ENCODE measurements at places on chromosomes 12 and 14.

DNA sequence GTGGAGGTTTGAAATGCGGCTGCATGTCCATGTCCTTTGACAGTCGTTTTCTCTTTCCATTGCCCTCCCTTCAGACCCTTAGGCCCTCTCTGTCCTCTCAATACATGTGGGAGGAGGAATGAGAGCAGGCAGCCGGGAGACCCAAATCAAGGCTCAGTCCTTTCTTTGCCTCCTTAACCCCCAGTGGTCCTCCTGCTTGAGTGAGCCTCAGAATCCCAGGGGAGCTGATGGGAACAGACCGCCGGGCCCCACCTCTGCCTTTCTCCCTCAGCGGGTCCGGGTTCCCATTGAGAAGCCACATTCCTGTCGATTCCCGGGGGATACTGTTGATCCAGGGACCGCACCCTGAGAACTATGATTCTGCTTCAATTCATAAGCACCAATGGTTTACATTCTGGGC is 77.9 kb upstream of the RFLNA start:
- no peak for DNase-seq

DNA sequence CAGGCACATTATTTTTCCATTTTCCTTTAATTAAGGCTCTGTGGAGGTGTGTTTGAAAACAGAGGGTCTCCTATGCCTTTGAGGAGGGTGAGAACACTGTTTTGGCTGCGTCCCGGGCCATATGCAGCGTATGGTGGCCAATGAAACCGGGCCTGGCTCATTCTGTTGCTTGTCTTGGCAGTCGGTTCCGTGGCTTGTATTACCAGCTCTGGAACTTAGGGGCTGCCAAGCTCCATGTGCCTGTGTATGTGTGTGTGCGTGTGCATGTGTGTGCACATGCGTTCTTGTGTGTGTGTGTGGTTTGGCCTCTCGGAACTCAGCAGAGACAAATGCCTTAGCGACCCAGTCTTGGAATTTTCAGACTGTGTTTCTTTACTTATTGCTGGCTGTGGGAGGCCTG is 2.7 kb downstream of the JDP2 start:
- no peak for DNase-seq

DNA sequence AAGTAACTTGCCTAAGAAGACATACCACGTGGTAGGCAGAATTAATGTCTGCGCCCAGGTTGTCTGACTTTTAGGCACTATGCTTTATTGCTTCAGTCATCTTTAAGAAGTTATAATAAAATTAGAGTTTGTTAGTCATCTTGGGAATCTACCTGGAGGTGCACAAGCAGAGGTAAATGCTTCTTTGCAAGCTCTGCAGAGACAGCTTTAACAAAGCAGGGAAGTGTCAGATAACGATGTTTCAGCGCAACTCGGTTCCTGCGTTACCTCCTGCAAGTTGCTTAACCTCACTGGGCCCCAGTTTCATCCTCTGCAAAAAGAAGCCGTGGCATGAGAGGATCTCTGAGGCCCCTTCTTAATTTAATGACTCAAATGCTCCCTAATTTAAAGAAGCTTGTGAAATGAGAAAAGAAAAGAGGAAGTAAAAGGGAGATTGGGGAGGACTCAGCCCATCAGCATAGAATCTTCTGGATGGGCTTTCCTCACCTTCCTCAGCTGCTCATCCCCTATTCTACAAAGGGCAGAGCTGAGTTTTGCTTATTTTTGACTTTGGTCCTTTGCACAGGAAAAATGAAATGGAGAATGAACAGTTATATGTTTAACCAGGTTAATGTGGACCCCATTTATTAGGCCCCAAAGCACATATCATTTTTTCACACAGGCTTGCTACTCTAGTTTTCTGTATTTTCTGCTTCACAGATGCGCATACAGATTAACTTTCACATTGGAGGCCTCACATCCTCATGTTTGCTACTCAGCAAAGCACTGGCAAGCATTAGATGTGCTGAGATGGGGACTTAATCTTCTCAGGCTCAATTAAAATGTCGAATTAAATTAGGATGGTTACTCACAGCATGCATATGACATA is 5.1 kb downstream of the ARHGDIB start:
- DNase-seq = no peak

DNA sequence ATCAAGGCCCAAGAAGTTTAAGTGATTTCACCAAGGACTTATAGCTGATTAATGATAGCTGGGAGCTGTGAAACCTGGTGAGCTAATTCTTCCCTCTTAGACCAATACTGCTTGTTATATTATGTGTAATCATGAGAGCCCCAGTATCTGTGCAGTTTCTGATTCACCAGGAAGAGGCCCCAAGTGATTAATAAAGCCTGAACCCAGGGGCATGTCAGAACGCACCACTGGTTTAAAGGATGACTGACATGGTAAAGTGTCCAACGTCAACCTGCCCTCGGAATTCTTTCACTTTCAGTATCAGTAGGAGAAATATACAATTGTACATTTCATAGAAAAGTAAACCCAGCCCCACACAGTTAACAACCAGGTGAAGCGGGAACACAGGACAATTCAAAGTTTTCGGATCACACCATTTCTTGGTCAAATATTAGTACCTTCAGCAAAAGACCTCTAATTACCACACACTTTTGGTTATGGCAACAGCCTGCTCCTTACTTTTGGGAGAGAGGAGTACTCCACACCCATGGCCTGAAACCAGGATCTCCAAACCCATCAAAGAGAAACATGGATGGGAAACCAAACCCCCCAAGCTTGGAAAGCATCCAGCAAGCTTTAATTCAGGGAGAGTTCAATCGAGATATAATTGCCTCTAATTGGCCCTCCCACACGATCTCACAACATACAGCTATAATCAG is 28.5 kb downstream of the TMCC3 start:
- DNase-seq = no peak

DNA sequence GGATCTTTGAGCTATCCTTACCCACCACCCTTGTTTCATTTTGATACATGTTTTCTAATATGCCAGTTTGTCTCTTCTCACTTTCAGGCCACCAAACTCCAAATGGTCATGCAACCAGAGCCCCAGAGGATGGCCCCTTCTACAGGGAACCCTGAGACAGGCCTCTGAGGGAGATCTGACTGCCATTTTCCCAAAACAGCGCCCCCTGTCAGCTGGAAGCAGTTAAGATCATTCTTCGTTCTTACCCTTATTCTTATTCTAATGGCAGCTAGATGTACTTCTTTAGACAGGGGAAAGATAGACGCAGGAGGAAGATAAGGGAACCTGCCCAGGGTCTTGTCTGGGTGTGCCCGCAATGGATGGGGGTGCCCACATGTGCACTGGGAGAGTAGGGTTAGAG is 38.4 kb downstream of the C12orf56 start:
- no peak for DNase-seq

DNA sequence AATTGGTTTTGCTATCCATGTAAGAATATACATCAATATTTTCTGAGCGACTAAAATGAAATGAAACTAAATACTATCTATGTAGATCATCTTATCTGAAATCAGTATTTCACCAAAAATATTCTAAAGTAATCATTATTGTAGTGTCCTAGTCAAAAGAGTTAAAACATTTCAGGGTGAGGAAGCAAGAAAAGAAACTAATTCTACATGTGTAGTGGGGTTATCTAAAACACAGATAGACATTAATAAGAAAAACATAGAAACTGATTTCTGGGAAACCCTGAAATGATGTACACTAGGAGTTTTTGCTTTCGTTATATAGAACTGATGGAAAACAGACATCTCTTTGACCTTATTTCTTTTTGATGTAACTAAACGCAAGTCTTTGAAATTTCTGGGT is 257.9 kb downstream of the SSPN start:
- no peak for DNase-seq

- DNase-seq = no peak
Measured at GRCh38 chr12:30962047-30962446, 35.5 kb downstream of the TSPAN11 start.

DNA sequence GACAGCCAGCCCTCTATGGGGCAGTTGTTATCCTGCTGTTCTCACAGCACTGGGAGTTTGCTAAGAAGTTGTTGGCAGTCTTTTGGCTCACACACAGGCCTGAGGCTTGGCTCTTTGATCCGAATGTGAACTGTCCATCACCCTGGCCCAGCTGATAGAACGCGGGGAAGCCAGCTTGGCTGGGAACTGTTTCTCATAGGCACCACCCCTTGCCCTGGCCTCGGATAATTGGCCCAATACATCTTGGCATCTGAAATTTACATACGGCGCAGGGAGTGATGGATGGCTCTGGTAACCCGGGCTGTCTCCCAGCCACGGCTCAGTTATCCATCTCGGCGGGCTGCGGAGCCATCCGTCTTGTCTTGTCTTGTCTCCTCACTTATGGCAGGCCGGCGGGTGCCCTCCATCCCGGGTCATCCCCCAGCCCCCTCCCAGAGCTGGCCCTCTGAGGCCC is 164.1 kb downstream of the PHETA1 start:
- DNase-seq = no peak

DNA sequence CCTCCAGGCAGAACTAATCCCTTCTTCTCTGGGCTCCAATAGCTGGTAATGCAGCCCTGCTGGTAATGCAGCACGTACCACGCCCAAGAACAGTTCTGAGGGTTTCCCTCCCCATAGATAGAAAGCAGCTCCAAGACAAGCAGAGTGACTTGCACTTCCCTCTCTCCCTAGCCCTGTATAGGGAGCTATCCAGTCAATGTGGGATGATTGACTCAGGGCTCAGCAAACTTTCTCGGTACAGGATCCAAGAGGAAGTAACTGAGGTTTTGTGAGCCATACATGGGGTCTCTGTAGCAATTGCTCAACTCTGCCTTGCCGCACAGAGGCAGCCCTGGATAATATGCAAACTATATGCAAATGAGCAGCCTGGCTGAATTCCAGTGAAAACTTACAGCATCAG is 15.5 kb upstream of the FKBP4 start:
- DNase-seq = no peak

DNA sequence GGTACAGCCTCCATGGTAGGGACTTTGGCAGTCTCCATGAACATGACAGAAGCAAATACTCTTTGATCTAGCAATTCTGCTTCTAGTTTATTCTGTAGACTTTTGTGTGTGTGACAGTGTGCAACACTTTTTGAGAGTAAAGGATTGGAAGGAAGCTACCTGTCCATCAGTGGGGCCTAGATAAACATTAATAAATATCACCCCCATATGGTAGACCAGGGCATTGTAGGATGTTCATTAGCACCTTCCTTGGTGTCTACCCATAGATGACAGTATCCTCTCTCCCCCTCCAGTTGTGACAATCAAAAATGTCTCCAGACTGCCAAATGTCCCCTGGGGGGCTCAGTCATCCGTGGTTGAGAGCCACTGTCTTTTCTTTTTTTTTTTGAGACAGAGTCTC is 10.8 kb downstream of the SNRNP35 start:
- DNase-seq = no peak

DNA sequence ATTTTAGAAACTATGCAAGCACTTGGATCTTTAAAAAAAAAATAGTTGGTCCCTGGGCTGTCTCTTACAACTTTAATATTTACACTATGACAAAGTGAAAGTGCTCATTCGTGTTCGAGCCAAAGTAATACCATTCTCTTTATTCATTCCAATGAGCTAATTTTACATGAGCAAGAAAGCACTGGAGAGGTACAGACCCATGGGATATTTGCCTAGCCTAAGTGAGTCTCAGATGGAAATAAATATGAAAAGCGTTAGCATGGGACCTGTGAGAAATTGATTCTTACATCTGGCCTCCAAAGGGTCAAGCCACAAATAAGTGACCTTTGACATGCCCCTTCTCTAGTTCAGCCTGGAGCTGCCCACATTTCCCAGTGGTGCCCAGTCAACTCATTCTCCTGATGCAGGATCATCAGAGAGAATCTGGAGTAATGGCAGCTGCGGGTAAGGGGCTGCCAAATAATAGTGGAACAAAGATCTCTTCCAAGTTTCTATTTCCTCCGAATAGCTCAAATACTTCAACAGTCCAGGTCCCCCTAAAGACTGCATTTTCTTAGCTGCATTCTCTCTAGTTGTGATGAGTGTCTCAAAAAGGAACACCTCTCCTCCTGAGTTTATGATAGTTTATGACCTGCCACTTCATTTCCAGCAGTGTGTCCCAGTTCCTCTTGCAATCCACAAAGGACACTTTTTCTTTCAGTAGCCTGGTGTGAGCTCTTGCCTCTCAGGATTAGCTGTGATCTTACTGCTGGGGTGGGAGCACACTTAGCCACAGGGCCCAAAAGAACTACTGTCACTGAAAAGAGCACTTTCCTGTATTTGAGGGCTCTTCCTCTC is 208.2 kb downstream of the DAD1 start:
- DNase-seq = no peak

GRCh38 chr12:2832550-2833127 is 2.2 kb downstream of the NRIP2 start:
- no peak for DNase-seq

- no peak for DNase-seq
Measured at GRCh38 chr12:101042211-101042610, 167.8 kb downstream of the SLC5A8 start.

- DNase-seq = no peak
Measured at GRCh38 chr14:70713511-70713916, 71.8 kb downstream of the TTC9 start.
